AG10803 (cell line): ENCODE measurements at places on chromosomes 5 and 9.

- DNase-seq = no peak
These were observed 42.2 kb upstream of the LCP2 start for GRCh38 chr5:170339780-170340167.

DNA sequence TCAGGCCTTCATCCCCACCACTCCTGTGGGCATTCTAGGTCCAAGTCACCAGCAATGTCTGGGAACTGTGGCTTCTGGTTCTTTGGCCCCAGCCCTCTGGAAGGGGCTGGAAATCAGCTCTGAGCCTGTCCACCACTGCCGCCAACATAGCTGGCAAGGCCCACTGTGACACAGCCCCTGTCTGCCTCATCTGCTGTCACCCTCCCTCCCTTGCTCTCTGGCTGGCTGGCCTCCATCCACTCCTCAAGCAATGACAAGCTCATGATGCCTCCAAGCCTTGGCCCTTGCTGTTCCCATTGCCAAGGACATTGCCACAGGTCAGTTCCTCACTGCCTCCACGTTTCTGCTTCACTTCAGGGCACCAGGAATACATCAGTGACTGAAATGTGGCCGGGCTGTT, 93.7 kb downstream of the LHX2 start:
- no peak for DNase-seq

DNA sequence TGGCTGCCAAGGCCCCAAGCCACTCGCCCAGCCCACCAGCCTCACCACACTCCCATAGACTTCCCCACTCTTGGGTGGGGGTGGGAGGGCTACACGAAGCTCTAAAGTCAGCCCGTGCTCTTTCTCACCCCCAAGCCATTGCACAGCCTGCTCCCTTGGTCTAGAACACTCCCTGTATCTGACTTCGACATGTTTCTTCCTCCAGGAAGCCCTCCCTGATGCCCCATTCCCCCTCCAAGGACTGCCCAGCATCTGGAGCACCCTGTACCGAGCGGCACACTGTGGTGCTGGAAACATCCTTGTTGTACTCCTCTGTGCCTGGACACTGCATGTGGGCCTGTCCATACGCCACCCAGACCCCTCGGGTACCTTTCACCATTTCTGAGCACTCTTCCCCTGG, 49.4 kb upstream of the KCNMB1 start:
- DNase-seq = no peak

- DNase-seq = no peak
These were observed 2011.0 kb upstream of the NUDT12 start for GRCh38 chr5:105573575-105573974.
